ENCODE measurements at places on chromosomes 12 and 14.

- DNase-seq = no peak
Observed at GRCh38 chr12:66011731-66012130, 118.8 kb downstream of the LLPH start.

DNA sequence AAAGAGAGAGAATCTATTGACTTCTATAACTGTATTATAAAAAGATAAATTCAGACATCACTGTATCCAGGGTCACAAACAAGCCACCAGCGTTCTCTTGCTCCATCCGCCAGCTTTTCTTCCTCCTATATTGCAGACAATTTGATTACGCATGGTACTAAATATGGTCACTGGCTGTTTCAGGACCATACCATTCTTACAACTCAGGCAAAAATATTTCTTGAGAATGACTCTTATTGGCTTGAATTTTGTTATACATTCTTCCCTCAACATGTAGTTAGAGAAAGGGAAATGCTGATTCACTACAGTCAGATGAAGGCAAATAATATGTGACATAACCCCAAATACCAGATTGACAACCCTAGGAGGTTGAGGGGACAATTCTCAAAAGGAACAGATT is 101.3 kb downstream of the SLC6A15 start:
- no peak for DNase-seq

GRCh38 chr12:115755061-115755724 is 522.3 kb downstream of the MED13L start:
- no peak for DNase-seq

DNA sequence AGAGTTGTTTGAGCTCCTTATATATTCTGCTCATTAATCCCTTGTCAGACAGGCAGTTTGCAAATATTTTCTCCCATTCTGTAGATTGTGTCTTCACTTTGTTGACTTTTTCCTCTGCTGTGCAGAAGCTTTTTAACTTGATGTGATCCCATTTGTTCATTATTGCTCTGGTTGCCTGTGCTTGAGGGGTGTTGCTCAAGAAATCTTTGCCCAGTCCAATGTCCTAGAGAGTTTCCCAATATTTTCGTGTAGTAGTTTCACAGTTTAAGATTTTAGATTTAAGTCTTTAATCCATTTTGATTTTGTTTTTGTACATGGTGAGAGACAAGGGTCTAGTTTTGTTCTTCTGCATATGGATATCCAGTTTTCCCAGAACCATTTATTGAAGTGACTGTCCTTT is 19.8 kb downstream of the ABCC9 start:
- no peak for DNase-seq

DNA sequence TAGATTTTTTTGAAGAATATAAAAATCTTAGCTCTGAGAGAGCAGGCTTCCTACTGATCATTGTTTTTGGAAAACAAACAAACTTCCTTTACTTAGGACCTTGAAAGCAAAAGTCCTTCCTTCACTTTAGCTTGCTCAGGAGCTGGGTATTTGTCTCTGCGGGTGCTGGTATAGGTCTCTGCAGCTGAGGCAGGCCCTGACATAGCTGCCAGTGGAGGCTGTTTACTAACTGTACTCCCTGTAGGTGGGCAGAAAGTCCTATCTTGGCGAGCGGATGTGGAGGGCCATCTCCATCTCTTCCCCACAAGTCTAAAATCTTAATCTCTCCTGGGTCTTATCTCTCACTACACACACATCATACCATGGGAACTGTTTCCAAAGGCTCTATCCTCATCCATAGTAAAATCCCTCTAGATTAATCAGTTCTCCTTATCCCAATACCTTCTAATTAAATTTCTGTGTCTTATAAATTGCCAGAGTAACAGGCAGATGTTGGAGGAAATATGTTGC is 4.1 kb upstream of the MIA2 start:
- DNase-seq = no peak

- DNase-seq = peak; percentile 46
Observed at GRCh38 chr12:20950248-20950647, 139.7 kb downstream of the SLCO1B3 start.

- DNase-seq = no peak
Observed at GRCh38 chr14:88519907-88520306, 34.9 kb downstream of the PTPN21 start.

GRCh38 chr14:93954900-93955849 is 21.2 kb downstream of the ASB2 start:
- no peak for DNase-seq

DNA sequence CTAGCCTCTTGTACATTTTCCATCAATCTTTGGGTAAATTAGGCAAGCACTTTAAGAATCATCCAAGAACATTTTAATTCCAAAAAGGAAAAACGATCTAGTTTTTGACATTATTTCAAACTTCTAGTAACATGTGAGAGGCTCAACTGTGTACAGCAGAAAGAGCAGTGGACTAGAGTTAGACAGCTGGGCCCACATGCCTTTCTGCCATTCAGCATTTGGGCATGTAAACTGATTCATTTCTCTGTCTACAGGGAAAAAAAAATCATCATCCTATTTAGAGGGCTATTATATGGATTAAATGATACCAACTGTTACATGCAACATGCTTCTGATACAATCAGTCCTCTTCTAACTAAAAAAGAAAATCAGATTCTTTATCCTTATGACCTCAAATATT is 17.7 kb downstream of the ATP2B1 start:
- no peak for DNase-seq

- no peak for DNase-seq
Observed at GRCh38 chr14:28308734-28309133, 457.9 kb upstream of the FOXG1 start.

- DNase-seq = no peak
Observed at GRCh38 chr14:71414631-71415403, 507.6 kb downstream of the PCNX1 start.

DNA sequence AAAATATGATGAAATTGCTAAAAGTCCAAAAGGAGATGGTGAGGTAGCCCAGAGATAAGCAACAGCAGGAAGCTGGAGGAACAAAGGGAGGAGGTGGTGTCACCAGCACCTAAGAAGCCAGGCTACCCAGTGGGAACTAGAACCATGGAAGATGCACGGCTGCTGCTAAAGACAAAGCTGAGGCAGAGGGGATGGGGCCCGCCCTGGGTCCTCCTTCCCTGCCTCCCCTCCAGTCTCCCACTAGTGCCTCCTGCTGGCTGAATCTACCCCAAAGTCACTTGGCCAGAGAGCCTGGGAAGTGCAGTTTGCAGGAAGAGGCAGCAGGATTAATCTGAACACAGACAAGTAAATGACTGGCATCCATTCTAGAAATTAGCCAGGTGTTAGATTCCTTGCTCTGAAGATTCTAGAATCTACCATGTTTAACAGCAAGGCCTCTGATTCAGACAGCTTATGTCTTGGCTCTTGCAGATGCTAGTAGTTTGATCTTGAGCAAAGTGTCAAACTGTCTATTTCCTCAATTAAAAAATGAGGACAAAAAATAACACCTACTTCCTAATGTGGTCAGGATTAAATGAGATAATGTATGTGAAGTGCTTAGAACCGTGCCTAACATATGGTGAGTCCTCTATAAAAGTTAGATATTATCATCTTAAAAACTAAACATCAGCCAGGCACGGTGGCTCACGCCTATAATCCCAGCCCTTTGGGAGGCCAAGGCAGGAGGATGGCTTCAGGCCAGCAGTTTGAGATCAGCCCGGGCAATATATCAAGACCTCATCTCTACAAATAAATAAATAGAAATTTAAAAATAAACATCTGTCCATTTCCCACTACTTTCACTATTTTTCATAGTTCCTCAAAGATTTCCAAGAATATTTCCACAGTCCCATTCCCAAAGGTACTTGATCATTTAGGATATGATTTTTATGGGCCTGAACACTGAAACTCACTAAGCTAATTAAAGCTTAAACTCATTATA is 5.8 kb upstream of the LRP10 start:
- DNase-seq = no peak

- peak; percentile 17 for DNase-seq
Observed at GRCh38 chr14:73833034-73833433, 18.6 kb upstream of the PTGR2 start.

DNA sequence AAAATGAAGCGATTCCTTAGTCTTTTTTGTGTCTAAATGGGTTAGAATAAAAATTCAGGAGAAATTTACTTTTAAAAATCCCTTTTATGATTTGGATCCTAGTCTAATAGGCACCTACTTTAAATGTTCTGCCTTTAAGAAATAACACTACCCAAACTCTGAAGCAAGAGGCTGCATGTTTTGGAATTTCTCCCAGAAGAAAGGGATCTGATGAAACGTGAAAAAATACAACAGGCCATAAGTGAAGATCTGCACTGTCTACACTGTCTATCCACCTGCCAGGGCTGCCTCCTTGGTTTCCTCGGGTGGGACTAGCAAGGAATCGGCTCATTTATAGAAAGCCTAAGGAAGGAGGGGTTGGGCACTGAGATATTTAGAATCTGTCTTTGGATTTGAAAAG is 22.1 kb downstream of the ACVR1B start:
- DNase-seq = no peak

- DNase-seq = no peak
Observed at GRCh38 chr14:62101673-62102348, 339.6 kb downstream of the SNAPC1 start.

GRCh38 chr14:93332397-93332852 is 411 bp downstream of the BTBD7 start:
- DNase-seq = peak; percentile 24

DNA sequence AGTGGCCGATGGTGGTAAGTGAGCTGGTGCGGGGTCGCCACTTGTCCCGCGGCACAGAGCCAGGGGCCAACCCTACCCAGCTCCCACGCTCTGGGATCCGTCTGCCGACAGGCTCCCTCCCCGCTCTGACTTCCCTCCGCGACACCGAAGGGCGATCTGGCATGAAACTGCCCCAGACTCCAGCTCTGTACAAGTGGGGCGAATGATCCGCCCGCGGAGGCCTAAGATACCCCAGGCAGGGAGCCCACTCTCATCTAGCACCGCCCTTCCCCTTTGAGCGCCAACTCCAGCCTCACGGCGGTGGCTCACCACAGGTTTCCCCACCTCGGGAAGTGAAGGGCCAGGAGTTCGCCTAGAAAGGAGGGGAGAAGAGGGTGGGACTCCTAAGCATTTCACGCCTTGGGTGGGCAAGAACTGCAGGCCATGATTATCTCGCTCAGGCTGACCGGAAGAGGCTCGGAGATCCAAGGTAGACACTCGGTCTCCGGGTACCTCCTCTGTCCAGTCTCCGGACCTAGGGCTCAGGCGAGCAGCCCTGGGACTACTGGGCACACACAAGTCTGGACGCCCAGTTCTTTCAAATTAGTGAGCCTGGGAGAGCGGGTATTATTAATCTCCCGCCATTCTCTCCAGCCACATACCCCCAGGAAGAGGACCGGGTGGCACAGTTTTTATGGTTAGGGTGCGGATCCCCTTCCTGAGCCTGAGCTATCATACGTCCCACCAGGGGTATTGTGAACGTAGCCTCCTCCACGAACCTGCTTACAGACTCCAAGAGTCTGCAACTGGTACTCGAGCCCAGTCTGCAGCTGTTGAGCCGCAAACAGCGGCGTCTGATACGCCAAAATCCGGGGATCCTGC is 849 bp downstream of the WNT1 start:
- DNase-seq = no peak

DNA sequence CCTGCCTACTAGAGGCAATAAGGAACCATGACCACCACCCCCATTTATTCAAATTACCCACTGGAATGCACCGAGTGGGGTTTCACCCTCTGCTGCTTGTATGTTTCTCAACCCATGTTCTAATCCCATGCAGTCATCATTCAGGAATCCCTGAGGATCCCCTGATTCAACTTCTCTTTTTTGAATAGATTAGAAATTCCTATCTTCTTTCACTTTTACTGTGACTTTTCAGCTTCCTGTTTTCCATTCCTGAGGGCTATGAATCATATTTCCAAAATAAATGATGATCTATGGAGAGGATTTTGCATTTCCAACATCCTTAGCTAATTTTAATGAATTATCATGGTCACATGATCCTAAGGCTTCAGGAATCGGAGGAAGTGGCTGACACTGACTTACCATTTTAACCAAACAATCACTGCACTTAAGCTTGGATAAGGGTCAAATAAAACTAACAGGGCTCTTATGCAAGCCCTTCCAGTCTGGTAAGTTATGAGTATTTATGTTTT is 19.4 kb upstream of the P2RX4 start:
- no peak for DNase-seq

- DNase-seq = no peak
Observed at GRCh38 chr12:93727195-93727811, 50.1 kb downstream of the CRADD start.

DNA sequence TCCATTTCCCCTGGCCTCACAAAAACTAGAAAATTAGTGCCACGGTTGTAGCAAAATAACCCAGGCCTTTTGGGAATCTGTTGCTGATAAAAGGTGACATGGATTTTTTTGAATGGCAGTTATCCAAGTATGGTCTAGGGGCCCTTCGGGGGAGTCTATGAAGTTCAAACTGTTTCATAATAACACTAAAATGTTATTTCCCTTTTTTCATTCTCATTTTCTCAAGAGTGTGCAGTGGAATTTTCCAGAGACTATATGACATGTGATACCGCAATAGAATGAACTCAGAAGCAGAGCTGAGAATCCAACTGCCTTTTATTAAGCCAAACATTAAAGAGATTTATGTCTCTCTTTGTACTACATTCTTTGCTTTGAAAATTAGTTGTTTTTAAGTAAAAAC is 26.9 kb downstream of the GSTZ1 start:
- no peak for DNase-seq

DNA sequence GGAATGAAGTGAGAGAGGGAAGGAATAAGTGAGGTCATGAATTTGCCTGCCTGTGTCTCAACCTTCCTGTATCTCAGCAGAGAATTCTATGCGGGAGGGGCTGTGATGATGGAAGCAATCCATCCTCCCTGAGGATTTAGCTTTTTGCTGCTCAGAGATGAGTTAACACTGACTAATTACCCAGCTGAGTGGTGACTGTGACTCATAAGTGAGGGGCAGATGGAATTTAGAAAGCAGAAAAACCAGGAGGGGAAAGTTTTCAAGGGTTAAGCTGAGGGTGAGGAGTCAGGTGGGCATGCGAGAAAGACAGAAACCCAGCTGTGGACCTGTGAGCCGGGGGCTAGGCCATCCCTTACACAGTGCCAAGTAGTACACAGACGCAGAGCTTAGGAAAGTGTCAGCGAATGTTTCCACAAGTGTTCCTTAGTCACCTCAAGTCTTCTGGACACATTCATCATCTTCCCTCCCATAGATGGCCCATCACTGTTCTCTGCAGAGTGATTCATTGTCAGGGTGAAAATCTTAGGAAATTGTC is 277.9 kb downstream of the IPO8 start:
- DNase-seq = peak; percentile 31

GRCh38 chr12:131100031-131100674 is 146.4 kb downstream of the ADGRD1 start:
- no peak for DNase-seq

DNA sequence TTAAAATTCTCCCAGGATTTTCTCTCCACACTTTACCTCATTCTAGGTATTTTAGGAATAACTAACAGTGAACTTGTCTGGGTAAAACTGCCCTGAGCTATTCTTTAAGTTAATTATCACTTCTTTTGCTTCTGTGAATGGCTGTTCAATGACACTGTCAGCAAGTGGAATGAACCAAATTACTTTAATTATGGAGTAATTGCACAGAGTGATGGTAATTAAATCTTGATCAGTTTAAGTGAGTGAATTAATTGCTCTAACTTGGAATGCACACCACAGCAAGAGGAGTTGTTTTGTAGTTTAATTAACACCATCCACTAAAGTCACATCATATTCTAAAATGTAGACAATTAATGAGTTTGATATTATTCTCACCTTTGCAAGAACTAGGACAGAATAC is 36.2 kb upstream of the TMEM260 start:
- DNase-seq = no peak

GRCh38 chr12:49014547-49014946 is 4.0 kb downstream of the PRKAG1 start:
- no peak for DNase-seq

- DNase-seq = no peak
Observed at GRCh38 chr12:32457251-32458025, 58.1 kb downstream of the FGD4 start.

- no peak for DNase-seq
Observed at GRCh38 chr14:70425354-70425753, 8.5 kb upstream of the SYNJ2BP start.
